ENCODE measurements at places on chromosomes 3 and 15.

DNA sequence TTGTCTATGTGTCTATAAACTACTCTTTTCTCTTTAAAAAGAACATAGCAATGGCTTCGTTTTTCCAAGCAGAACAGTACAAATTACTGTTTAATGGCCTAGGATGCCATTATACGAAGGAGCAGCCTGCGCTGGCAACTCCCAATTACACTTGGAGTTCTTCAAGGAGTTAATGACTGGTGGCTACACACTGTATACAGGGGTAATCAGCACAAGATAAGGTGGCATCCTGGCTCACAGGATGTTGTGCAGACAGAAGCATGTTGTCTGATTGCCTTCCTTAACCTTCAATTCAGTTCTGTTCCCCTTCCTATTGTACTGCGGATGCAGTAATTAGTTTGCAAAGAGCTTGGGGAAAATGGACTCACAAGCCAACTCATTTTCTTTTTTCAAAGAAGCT lies 250.7 kb upstream of the ROBO2 start:
- no peak for DNase-seq

GRCh38 chr3:116084999-116085791 lies 360.1 kb downstream of the LSAMP start:
- no peak for DNase-seq

GRCh38 chr15:60546744-60547143 lies 67.8 kb upstream of the ICE2 start:
- DNase-seq = no peak

DNA sequence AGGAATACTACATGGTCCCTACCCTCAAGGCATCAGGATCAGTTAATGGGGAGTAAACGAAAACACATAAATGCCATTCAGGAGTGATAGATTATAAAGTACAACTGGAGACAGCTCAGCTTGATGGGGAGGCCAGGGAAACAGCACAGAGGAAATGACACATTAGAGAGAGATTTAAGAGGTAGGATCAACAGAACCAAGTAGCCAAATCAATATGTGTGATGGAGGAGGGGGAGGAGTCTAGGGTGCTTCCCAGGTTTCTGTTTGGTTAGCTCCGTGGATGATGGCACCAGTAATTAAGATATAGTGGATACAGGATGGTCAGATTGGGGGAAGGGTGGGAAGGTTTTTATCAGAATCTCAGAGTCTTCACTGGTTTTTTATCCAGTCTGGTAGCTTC lies 229.5 kb upstream of the ROPN1 start:
- DNase-seq = no peak

DNA sequence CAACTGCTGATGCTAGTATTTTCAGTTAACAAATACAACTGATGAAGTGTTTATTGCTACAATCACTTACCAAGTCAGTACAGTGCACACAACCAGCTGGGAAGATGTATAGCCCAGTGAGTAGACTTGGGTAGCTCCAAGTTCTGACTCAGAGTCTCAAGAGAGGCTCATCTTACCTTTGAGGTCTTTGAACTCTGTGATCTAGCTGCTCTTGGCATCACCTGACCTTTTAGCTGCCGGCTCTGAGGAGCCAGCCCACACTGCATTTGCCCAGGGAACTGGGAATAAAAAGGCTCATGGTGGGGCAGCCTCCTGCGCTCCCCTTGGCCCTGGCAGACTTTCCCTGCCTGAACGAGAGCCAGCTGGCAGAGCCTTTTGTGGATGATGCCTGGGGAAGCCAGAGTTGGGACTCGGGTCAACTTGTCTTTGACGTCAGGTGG lies 82.6 kb downstream of the CEMIP start:
- no peak for DNase-seq

- DNase-seq = no peak
These were observed 57.6 kb downstream of the BHLHE40 start for GRCh38 chr3:5036858-5037257.

- no peak for DNase-seq
These were observed 60.3 kb downstream of the MAP6D1 start for GRCh38 chr3:183764847-183765731.

DNA sequence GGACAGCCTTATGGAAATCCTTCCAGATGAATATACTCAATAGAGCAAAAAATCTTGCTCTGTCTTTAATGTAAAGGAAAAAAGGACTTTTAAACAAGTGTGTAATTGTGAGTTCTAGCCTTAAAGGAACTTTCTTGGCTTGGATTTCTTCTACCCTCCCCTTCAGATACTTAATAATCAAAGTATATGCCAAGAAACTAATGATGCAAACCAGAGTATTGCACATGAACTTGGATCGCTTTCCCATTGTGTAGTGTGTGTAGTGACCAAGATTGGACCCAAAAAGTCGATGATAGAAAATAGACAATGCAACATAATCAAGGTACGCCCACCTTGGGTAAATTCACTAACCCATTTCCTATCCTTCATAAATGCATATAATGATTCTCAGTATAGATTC lies 123.8 kb downstream of the TIGIT start:
- DNase-seq = no peak

GRCh38 chr3:46368569-46368968 lies 2.2 kb upstream of the CCR5 start:
- no peak for DNase-seq

DNA sequence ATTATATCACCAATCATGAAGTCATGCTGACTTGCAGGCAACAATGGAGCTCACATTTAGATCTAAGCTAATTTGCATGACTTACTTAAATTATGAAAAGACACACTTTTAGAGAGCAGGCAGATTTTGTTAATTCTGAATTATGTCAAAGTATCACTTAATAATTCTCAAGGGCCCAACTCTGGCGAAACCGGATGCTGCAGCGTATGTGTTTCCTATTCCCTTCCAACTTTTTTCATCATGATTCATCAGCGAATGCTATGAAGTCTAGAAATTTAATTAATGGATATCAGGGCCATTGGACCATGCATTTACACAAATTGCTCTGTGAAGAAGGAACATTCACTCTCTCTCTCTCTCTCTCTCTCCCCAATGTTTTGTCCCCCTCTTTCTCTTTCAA lies 63.5 kb upstream of the GOLGA8A start:
- DNase-seq = no peak

GRCh38 chr3:177754508-177754921 lies 557.2 kb upstream of the TBL1XR1 start:
- DNase-seq = no peak

GRCh38 chr3:144586382-144586781 lies 614.8 kb downstream of the DIPK2A start:
- DNase-seq = no peak

DNA sequence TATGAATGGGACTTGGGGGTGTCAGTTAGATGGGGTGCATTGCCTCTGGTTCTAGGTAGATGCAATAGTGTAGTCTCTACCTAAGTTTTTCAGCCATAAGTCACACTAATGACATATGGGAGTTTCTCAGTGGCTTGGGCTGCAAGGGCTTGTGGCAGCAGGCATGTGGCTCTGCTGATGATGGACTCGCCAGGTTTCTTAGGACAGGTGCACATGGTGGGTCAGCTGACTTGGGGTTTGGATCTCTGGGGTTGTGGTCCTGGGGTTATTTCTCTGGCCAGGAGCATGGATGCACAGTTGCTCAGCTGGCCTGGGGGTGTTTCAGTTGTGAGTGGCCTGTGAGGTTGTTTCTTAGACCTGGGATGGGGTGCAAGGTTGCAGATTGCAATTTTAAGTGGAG lies 120.0 kb upstream of the DCBLD2 start:
- DNase-seq = no peak

- DNase-seq = no peak
These were observed 139.4 kb downstream of the OPA1 start for GRCh38 chr3:193732391-193732790.

- DNase-seq = no peak
These were observed 42.8 kb upstream of the FBXL22 start for GRCh38 chr15:63554337-63554927.

- DNase-seq = no peak
These were observed 145.2 kb downstream of the KLF13 start for GRCh38 chr15:31471731-31472430.

- DNase-seq = no peak
These were observed 50.9 kb downstream of the CAPN7 start for GRCh38 chr3:15256861-15257341.

GRCh38 chr3:122234117-122234516 lies 50.6 kb downstream of the CASR start:
- DNase-seq = no peak

- DNase-seq = no peak
These were observed 188.3 kb downstream of the ECT2 start for GRCh38 chr3:172938788-172939187.

- no peak for DNase-seq
These were observed 34.6 kb downstream of the IGSF10 start for GRCh38 chr3:151426341-151426657.

- DNase-seq = no peak
These were observed 94.3 kb downstream of the UACA start for GRCh38 chr15:70669006-70669602.

DNA sequence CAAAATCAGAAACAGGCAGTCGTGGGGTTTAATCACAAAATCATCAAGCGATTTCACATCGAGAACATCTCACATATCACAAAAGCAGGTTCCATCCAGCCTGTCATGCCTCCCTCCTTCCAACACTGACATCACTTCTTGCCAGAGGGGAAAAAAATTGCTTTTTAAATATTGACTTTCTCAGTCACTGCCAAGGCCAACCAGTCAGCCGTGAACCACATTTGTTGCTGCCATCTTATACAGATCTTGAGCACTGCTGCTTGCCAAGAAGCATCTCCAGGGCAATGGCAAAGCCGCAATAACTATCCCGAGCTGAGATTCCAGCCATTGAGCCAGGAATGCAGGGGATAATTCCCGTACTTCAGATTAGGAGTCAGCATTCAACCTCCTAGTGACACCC lies 174.6 kb downstream of the ANXA2 start:
- no peak for DNase-seq
